Naive thymus-derived CD4-positive, alpha-beta T cell (primary cell): ENCODE measurements at places on chromosomes 7 and 10. TPM values are rescaled to one million over a fixed set of nuclear protein-coding genes. Genes with fewer than 3 reads are reported as not detected.
A peak's percentile ranks its signal among the peaks of the same experiment; 100 is the strongest.

Gene ICA1
- total RNA-seq, result not detected

Gene ZNF22
- 13.1 TPM for total RNA-seq

Gene PHKG1
- total RNA-seq, result 4.1 TPM

Gene RTKN2
- total RNA-seq, result 2.3 TPM

Gene NOS3
- 3.7 TPM for total RNA-seq

Gene C10orf67
- not detected for total RNA-seq

Gene PNLIPRP1
- not detected for total RNA-seq

Gene PCLO
- total RNA-seq, result not detected

Gene MRLN
- not detected in 2 replicates for total RNA-seq

Gene TFR2
- 4.0 TPM for total RNA-seq

Gene LHFPL3
- total RNA-seq, result not detected

Gene NYAP1
- 0.44 TPM for total RNA-seq

Gene TRIM73
- total RNA-seq, result 23.2 TPM

Gene CALML5
- total RNA-seq, result not detected in 2 replicates

- DNase-seq, result no peak
These were observed 106.4 kb upstream of the FAM20C start for GRCh38 chr7:85883-86515.

GRCh38 chr7:148121401-148121800 lies 469.2 kb upstream of the C7orf33 start:
- no peak for DNase-seq

DNA sequence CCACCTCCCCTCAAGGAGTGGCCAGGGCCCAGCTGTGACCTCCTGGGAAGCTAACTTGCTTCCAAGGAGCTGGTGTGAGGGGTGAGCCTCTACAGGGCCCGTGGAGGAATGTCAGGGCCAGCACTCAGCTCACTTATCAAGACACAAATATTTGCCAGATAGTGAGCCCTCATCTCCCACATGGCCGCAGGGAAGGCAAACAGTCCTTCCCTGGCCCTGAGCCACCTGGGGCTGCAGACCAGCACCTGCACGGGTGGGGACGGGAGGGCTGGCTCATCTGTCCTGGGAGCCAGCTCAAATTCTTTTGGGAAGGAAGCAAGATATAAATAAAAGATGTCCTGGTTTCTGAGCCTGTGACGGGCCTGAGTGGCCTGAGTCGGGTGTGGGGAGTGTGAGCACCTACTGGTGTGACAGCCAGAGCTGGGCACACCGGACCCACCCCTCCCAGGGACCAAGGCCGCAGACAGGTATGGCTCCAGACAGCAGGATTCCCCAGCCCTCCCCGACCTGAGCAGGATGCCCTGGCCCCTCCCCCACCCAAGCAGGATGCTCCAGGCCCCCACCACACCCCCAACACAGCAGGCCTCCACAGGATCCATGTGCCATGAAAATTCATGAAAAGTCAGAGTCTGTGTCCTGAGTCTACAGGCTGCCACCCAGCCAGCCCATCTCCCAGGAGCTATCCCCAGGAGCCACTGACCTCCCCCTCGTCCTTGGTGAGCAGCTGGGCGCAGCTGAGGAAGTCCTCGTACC lies 148.0 kb downstream of the MAPK8 start:
- DNase-seq, result no peak

- DNase-seq, result no peak
These were observed 401.5 kb upstream of the MKI67 start for GRCh38 chr10:128527711-128528110.

DNA sequence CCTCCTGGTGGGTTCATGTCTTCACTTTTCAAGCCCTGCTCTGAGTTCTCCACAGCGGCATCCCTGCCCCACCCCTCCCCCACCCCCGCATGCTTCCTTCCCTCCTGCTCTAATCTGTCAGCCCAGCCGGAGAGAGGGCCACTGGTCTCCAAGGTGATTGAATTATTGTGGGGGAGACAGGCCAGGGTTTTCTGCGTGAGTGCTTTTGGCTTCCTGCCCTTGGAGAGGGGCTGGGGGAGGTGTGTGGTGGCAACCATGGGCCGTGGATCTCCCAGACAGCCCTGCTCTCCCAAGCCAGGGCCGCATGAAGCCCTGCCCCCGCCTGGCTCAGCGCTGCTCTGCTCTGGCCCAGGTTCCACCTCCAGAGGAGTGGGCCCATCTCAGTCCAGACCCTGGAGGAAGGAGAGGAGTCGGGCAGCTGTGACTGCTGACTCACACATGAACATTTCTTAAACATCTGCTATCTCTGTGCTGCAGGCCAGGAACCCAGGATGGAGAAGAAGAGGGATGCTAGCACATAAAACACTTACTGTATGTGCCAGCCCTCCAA lies 109.9 kb downstream of the ZMIZ1 start:
- no peak for DNase-seq

- DNase-seq, result no peak
These were observed 186.1 kb upstream of the ZWINT start for GRCh38 chr10:56547163-56547562.

DNA sequence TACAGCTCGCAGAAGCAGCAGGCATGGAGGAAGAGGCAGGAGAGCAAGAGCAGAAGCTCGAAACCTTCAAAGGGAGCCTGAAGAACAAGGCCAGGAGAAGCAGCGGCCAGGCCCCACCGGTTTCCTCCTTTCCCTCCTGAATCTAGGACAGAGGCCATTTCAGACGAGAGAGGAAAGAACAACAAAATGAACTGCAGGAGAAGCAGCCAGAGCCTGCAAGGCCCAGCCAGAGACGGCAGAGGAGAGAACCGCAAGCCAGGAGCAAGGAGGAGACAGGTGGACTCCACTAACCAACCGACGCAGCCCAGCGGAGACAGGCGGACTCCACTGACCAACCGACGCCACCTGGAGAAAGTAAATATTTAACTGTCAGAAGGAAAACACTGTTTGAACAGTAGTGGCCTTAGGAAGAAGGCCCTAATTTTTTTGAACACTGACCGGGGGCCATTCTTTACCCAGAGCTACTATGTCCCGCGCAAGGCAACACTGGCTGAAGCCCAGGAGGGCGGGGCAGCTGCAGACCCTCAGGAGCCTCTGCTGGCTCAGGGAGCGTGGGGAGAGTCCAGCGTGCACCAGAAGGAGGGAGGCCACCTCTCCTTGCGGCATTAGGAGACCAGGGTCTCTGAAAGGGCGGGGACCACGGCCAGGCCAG lies 559.2 kb downstream of the PTPRN2 start:
- DNase-seq, result no peak

GRCh38 chr10:113663142-113663541 lies 699 bp downstream of the NRAP start:
- no peak for DNase-seq

- no peak for DNase-seq
These were observed 23.7 kb upstream of the ELFN1 start for GRCh38 chr7:1646391-1646790.

DNA sequence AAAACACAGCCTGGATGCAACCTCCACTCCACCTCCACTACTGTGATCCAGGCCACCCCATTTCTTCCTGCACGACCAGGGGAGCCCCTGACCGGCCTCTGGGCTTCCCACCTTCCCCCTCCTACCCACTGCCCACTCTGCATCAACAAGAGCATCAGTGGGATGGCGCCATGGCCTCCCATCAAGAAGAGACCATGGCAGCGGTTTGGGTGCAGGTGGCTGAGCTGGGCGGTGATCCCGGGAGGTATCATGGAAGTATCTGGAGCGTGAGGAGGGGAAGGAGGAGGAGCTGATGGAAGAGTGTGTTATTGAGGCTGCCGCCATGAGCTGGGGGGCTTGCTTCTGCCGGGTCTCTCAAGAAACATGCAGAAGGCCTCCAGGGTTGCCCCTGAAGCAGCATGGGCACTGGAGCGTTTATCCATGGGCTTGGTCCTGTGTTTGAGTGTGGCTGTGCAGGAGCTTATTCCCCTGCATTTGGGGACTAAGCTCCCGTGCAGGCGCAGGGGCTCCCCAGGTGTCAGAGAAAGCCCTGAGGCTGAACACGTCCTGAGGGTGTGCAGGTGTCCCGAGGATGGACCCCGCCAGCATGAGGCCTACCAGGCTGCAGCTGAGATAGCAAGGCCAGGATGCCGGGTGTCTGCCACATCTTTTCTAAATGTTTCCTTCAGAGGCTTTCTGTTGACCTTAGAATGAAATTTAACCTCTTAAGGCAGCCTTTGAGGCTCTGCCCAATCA lies 99.2 kb upstream of the PCBD1 start:
- DNase-seq, result no peak

- no peak for DNase-seq
These were observed 1.2 kb downstream of the RARRES2 start for GRCh38 chr7:150340024-150340749.

- DNase-seq, result no peak
These were observed 61.0 kb upstream of the EFCAB10 start for GRCh38 chr7:105642264-105642663.

GRCh38 chr7:46015107-46015868 lies 94.2 kb upstream of the IGFBP3 start:
- DNase-seq, result no peak

DNA sequence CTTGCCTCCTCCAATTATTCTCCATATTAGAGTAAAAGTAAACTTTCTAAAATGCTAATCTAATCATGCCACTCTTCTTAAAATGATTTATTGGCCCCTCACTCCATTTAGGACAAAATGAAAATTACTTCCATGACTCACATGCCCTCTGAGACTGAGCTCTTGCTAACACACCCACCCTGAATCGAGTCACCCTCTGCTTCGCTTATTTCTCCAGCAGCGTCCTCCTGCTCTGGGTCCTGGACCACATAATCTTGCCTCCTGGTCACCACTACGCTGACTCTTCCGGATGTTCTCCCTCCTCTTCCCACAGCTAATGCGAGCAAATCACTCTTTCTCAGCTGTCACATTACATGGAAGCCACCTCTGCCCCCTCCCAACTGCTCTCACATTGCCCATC lies 384.0 kb upstream of the FZD8 start:
- DNase-seq, result no peak

- DNase-seq, result peak; percentile 49
These were observed 640 bp downstream of the ANKMY2 start for GRCh38 chr7:16644636-16645592.

DNA sequence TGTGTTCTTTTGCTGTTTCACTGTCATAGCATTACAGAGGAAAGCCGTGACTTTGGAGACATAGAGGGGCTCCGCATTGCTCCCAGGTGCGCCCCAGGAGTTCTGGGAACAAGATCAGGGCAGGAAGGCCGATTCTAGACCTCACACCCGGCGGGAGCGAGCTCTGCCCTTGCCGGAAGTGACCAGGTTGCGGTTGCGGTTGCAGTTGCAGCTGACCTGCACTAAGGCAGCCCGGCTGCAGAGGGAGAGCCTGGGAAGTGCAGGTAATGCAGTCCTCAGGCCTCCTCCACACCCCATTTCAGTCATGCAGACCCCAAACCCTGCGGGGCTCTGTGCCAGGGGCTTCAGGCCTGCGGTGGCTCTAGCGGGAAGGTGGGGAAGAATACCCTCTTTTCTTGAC lies 130.0 kb upstream of the LANCL2 start:
- no peak for DNase-seq

DNA sequence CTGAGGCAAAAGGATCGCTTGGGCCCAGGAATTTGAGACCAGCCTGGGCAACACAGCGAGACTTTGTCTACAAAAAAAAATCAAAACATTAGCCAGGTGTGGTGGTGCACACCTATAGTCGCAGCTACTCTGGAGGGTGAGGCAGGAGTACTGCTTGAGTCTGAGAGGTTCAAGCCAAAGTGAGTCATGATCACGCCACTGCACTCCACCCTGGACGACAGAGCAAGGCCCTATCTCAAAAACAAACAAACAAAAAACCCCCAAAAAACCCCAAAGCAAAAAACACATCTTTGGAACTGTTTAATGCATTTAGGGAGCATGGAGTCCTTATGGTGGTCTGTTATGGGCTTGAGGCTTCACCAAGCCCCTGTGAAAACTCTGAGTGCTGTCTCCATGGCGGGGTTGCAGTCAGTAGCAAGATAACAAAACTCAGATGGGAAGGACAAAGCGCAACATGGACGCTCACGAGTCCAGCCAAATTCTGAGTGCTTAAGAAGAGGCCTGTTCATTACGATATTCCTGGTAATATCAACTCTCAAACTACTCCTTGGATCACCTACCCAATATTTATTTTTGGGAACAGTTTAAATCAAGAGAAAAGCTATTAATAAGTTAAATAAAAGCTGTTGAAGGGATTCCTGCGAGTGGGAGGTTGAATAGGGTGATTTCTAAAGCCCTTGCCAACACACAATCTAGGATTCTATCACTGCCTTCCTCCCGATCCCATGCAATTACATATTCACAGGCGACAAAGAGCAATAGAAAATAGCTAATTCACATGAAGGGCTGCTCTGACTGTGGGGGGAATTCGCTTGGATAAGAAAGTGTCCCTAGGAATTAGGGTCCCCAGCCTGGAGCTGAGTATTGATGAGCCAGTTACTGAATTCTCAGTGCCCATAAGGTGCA lies 123.3 kb downstream of the HIPK2 start:
- DNase-seq, result no peak

DNA sequence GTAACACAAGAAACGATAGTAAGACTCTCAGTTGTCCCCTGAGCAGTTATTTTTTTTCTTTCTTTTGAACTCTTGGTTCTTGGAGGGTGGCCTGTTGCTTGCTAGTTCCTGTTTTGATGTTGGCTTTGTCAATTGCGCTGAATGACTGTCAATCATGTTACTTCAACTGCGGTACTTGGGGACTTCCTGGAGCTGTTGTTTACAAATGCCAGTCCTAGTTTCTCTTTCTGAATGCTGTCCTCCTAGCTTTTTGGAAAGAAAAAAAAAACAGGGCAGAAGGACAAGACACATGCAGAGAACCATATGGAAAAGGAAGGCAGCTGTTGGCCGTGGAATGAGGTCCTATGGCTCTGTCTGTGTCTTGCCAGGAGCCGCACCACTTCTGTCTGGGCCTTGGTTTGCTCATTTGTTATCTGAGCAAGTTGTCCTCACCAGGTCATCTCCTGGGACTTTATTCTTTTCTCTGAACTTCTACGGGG lies 7.0 kb upstream of the PDCD4 start:
- DNase-seq, result no peak

GRCh38 chr7:25720427-25720826 lies 431.6 kb upstream of the NFE2L3 start:
- no peak for DNase-seq

DNA sequence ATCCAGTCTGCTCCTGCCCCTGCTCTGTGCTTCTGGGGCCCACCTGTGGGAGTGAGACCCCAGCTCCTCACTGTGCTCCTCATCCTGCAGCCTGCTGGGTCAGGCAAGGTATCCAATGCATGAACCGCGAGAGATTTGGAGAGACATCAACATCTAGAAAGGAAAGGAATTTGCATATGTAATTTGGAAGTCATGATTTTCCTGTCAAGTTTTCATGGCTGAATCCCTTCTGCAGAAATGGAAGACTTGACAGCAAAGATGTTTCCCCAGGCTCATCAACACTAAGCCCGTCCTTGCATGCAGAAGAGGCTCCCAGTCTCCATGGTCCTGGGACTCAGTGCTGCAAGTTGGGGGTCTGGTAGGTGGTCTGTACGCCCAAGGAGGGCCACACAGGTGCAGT lies 176.9 kb upstream of the GRB10 start:
- no peak for DNase-seq

- DNase-seq, result no peak
These were observed 1.8 kb downstream of the SNX8 start for GRCh38 chr7:2312267-2312929.

GRCh38 chr10:109969760-109970346 lies 37.9 kb upstream of the ADD3 start:
- no peak for DNase-seq

GRCh38 chr7:36875794-36876193 lies 151.5 kb upstream of the AOAH start:
- DNase-seq, result no peak
